T-helper 2 cell (primary cell): ENCODE measurements at places on chromosomes 3 and 15.

- peak; percentile 68 for DNase-seq
Measured at GRCh38 chr3:56923526-56924224, 121.9 kb upstream of the ARHGEF3 start.

- DNase-seq: no peak
Measured at GRCh38 chr3:2908693-2909351, 201.4 kb downstream of the IL5RA start.

DNA sequence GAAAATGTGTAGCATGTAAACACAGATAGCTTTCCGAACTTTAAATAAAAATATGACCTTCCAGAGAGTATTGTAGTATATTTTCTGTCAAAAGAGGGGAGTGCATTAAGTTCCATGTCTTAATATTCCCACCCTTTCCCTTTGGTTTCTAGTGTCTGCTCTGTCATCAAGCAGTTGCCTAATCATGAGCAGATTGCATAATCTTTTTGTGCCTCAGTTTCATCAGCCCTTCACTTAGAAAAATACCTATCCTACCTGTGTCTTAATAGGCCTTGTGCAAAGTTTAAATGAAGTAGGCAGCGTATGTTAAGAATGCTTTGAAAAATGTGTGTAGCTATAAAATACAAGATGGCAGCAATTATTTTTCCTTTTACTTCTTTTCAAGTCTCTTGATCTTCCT lies 52.8 kb downstream of the CALML4 start:
- no peak for DNase-seq

DNA sequence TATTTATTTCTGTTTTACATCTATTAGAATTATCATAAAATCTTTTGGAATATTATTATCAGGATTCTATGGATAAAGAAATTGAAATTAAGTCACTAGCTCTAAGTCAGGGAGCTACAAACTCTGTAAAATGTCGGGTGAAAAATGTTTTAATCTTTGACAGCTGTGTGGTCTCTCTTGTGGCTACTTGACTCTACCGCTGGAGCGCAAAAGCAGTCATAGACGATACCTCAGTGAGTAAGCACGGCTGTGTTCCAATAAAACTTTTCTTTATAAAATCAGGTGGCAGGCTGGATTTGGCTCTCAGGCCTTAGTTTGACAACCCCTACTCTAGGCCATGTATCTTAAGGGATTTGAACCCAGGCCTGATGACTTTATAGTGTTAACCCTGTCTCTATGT lies 88.5 kb upstream of the PFN2 start:
- no peak for DNase-seq

DNA sequence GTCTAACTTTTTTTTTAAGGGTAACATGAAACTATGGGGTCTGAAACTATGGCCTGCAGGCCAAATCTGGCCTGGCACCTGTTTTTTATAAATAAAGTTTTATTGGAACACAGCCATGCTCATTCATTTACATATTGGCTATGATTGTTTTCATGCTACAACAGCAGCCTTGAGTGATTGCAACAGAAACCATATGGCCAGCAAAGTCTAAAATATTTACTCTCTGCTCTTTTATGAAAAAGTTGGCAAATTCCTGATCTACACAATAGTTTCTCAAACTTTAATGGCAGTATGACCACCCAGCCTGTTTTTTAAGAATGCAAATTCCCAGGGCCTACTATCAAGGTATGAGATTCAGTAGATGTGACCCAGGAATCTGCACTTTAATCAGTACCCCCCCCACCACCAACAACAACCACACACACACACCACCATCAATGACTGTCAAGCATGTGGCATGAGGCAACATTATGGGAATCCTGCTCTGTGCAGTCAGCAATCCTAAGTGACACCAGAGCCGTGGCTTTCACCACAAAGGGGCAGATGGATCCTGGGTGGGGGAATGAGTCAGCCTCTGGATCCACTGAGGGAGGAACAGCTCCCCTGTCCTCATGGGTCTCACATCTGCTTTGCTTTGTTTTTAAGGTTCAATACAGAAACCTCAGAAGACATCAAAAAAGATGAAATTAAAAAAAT lies 142.8 kb downstream of the NTRK3 start:
- DNase-seq: no peak

DNA sequence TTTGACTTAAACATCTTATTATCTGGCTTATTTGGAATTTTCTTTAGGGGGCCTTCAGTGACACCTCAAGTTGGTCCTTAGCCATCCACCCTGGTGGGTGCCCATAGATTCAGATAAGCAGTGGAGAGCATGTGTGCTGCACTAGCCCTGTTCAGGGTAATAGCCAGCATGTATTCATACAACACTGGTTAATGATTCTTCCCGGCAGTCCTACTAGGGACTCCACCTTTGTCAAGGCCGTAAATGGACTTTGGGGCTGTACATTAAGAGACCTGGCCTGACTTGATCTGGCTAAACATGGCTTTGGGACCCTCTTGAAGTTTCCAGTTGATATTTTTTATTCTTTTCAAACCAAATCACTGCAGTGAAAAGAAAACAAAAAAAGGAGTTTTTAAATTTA lies 125.8 kb downstream of the PTPRG start:
- DNase-seq: no peak

- DNase-seq: no peak
Measured at GRCh38 chr15:83717010-83717409, 63.1 kb downstream of the ADAMTSL3 start.

DNA sequence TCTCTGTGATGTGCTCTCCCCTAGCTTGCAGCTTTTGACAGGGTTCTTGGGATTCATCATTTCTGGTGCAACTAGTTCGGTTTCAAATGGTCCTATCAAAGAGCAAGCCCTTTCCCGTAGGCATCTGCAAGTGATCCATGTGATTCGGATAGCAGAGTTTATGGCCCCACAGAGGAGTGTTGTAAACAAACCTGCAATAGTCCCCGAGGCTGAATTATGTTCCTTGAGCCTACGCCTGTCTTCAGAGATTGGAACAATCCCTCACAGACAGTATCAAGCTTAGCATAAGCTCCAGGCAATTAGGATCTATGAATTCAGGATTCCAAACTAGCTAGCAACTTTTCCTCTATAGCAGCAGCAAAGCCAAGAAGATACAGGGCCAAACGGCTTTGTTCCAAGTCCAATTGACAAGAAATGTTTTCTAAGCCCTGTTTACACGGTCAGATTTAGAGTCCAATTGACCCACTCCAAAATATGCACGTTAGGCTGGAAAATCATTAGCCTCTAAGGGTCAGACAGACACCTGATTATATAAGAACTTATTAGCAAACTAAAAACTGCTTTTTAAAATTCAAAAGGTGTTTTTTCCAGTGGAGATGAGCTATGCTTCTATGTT lies 24.8 kb downstream of the LNP1 start:
- DNase-seq: no peak

DNA sequence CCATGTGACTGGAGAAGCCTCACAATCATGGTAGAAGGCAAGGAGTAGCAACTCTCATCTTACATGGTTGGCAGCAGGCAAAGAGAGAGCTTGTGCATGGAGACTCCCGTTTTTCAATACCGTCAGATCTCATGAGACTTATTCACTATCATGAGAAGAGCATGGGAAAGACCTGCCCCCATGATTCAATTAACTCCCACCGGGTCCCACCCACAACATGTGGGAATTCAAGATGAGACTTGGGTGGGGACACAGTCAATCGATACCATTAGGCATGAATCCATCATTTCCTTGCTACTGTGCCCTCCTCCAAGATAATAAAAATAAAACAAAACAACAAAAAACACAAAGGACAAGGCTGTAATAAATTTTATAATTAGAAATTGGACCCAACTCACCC lies 384.7 kb upstream of the MEIS2 start:
- DNase-seq: no peak

DNA sequence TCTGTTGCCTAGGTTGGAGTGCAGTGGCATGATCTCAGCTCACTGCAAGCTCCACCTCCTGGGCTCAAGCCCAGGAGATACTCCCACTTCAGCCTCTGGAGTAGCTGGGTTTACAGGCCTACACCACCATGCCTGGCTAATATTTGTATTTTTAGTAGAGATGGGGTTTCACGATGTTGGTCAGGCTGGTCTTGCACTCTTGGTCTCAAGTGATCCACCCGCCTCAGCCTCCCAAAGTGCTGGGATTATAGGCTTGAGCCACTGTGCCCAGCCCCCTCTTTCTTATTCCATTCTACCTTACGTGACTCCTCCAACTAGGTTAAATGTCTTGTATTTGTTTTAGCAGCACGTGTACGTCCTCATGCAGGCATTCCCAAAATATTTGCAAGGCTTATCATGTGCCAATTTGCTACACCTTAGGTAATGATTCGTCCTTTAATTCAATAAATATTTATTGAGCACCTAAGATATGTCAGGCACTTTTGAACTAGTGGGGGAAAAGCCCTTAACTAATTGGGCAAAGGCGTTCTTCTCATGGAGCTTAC lies 14.9 kb upstream of the MAGI1 start:
- no peak for DNase-seq

- DNase-seq: no peak
Measured at GRCh38 chr3:29567501-29567900, 286.6 kb downstream of the RBMS3 start.

- DNase-seq: no peak
Measured at GRCh38 chr3:183455089-183455488, 26.7 kb upstream of the MCF2L2 start.

DNA sequence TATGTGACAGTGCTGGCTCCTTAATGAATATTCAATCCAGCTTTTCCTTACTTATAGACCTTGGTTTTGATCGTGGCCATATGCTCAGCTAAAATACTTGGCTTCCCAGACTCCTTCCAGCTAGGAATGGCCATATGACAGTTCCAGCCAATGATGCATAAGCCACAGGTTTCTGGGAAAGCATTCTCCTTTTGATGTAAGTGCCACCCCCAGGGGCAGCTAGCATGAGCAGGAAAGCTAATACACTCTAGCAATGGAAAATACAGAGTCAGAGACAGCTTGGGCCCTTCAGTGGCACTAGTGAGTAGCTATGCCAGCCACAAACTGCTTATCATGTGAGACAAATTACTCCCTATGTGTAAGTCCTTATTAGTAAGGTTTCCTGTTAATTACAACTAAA lies 26.7 kb downstream of the TBC1D2B start:
- DNase-seq: no peak

DNA sequence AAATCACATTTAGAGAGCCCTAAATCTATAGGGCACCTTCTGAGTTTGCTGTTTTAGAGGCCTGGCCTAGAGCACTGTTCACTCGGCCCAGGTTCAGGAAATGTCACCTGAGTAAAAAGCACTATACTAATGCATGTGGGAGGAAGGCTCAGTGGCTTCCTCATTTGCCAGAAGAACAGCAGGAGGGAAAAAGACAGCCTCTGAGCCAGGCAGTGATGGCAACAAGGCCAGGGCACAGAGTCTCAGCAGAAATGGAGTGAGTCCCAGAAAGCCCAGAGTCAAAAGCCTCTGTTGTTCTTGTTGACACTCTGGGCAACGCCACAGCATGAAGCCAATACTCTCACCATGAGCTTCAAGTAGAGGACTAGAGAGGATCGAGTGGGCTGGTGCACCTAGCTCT lies 25.9 kb downstream of the LTF start:
- no peak for DNase-seq

DNA sequence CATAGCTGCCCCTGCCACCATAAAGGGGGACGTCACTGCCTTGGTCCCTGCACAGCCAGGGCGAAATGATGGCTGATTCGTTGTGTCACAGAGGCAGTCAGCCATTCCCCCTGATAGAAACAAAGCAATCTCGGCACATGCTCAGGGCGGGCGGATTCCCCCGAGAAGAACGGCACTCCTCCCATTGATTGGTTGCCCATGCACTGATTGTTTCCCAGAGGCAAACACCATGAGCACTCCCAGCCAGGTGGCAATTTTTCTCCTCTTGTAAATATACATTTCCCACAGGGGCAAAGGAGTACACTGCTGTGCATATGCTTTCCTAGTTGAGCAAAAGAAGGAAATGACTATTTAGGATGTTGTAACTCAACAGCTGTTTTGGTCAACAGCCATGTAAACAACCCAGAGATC lies 56.5 kb downstream of the KY start:
- no peak for DNase-seq

DNA sequence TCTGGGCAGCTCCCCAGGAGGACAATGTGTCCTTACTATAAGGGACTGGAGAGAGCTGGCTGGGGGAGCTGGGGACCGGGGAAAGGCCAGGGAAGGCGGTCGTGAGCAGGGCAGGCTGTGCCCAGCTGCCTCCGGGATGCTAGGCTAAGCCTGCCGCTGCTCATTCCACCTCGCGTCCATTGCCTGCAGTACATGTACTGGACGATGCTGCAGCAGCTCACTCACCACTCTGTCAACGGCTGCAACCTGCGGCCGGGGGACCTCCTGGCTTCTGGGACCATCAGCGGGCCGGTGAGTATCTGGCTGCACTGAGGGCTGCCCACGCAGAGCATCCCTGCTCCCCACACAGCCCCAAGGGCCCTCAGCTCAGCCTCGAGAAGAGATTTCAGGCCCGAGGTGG lies 27.1 kb downstream of the FAH start:
- no peak for DNase-seq

- DNase-seq: no peak
Measured at GRCh38 chr3:162605651-162606204, 1109.1 kb downstream of the OTOL1 start.

GRCh38 chr3:156360963-156361362 lies 194.0 kb downstream of the SSR3 start:
- no peak for DNase-seq

GRCh38 chr15:64851503-64851840 lies 9.8 kb downstream of the PLEKHO2 start:
- DNase-seq: no peak

- no peak for DNase-seq
Measured at GRCh38 chr3:163541629-163542028, 1536.7 kb downstream of the SI start.

DNA sequence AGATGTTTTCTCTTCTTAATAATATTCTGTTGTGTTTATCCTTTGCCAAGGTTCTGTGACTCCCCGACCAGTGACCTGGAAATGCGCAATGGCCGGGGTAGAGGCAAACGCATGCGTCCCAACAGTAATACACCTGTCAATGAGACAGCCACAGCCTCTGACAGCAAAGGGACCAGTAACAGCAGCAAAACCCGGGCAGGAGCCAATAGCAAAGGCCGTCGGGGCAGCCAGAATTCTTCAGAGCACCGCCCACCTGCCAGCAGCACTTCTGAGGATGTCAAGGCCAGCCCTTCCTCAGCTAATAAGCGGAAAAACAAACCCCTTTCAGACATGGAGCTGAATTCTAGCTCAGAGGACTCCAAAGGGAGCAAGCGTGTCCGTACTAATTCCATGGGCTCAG lies 101.5 kb downstream of the RBPMS2 start:
- DNase-seq: no peak

DNA sequence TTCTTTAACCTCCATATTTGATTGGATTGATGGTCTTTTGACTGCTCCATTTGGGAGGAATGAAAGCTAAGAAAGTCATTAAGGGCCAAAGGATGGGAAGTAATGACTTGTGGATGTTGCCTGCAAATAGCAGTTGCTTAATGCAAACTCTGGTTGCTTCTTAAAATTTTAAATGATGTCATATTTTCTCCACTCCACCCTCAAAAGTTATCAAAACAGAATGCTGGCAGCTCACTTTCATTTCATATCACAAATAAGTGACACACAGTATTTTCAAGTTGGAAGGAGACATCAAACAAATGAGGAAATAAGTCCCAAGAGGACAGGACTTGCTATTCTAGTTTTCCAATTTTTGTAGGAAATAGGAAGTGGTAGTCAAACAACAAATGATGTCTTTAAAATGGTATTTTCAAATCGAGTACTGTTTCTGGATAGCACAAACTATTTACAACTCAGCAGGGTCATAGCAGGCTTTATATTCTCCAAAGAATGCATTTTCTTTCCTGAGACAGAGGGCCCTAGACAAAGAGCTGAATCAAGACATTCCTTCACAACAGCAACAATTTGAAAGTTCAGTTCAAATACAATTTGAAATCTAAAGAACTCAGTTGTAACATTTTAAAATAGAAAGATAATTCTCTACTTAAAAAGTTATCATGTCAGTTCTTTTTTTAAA lies 165.1 kb upstream of the UBE2E1 start:
- no peak for DNase-seq
